Esophagus mucosa (tissue), 1 donor: ENCODE measurements at places on chromosomes 12 and 14. TPM values are rescaled to one million over a fixed set of nuclear protein-coding genes. Genes with fewer than 3 reads are reported as not detected.

Gene PRICKLE1
- 1.4 TPM for total RNA-seq

Gene TUBA1B
- 536 TPM for total RNA-seq

Gene ATP5F1B
- total RNA-seq = 674 TPM

Gene GALNT6
- total RNA-seq = 13.4 TPM

Gene PZP
- not detected for total RNA-seq

Gene TCL1A
- 0.40 TPM for total RNA-seq

Gene PMCH
- not detected for total RNA-seq

Gene TAS2R31
- 0.92 TPM for total RNA-seq

Gene JPH4
- 0.04 TPM for total RNA-seq

Gene MMP19
- total RNA-seq = 0.60 TPM

DNA sequence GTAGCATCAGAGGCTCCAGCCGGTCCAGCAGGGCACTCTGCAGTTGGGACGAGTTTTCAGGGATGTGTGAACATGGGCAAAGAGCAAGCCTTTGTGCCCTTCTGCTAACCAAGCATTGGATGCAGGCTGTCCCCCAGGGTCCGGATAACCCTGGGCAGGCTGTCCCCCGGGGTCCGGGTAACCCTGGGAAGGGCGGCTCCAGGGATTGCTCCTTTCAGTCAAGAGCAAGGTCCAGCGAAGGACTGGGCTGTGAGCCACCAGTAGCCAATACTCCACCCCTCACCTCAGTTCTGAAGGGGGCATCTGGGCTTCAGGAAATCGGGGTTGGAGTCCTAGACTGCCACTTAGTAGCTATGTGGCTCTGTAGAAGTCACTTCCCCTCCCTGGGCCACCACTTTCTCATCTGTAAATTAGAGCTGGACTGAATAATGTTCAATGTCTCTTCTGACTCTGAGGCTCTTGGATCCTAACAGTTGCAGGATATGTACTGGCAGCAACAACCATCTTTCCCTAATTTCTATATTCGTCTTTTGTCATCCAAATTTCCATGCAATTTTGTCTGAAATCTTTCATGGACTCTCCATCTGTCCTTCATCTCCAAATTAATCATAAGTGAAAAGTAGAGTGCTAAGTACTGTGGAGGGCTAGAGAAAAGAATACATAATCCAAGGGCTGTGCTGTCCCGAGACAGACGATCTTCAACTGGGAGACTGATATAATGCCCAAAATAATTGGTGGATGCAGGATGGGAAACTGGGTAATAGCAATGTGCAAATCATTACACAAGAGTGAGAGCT lies 137.4 kb upstream of the NTF3 start:
- ATAC-seq = no peak

GRCh38 chr12:104473374-104473983 lies 16.7 kb downstream of the CHST11 start:
- ATAC-seq = peak; percentile 36

DNA sequence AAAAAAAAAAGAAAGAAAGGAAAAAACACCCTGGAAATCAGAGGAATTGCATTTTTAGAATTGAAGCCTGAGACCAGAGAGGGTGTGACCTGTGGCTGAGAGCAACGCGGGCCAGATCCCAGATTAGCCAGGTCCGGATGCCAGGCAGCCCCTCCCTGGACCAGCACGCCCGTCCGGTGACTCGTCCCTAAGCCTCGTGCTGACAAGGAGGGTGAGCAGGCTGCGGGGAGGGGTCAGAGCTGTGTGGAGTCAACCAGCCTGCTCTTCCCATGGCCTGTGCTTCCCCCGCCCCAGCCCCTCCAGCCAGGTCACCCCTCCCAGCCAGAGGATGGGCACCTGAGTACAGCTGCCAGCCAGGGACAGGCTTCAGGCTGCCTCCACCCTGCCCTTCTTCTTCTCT lies 4.2 kb upstream of the KLC1 start:
- ATAC-seq = peak; percentile 84

DNA sequence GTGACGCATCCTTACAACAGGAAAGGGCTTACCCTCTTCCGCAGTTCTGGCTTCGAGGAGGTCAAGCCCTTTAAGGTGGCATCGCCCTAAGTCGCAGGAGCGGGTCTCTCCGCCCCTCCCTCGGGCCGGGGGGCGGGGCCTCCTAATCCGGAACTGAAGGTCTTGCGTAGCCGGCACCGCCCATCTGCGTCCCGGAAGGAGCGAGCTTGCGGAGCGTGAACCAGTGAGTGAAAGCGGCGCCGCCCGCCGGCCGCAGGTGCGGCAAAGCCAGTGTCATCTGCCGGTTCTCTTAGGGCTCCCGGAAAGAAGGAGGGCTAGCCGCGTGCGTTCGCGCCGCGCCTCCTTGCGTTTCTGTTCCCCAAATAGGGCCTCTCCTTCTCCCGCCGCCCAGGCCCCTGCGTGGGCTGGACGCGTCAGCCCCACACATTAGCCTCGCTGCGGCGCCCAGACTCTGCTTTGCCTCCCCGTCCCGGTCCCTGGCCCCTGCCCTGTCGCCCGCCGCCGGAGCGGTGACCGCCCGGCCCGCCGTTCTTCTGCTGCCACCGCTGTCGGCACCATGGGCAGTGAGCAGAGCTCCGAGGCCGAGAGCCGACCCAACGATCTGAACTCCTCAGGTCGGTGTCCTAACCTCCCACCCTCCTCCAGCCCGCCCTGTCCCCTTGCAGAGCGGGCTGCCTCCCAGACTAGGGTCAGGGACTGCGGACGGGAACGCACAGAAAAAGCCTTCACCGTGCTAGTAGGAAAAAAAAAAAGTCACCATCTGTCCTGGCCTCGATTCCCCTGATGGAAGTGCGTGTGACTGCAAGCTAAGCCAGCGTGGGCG lies at the start of gene BORCS5:
Gene BORCS5 (plus strand): TSS at position 183 of the 823 bp plus-strand sequence. CDS start 374 bp downstream, at position 557.
- ATAC-seq = peak; percentile 98

GRCh38 chr14:24093901-24094840 lies at the start of gene PCK2:
TSS of gene PCK2 (plus strand) at chr14:24094311. CDS start at chr14:24094406, 95 bp downstream.
- peak; percentile 94 for ATAC-seq

GRCh38 chr14:96160913-96161310 lies 43.7 kb upstream of the BDKRB2 start:
- ATAC-seq = no peak

- no peak for ATAC-seq
These were observed 101.4 kb downstream of the TTC7B start for GRCh38 chr14:90714811-90715210.

DNA sequence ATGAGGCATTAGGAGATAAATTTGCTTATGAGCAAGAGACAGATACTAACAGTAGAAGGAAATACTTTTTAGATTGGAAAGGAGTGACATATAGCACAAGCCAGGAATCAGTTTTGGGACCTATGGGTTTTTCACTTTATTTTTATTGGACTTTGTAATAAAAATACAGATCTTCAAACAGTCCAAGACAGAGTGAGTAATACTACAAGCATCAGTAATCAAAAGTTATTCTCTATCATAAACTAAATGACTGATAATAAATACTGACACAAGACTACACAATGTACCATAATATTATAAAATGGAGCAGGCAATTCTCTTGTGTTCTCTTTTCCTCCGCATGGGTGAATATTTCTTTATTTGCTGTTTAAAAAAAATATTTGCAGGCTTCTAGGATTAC lies 85.8 kb downstream of the DERA start:
- ATAC-seq = no peak

- ATAC-seq = no peak
These were observed 9.7 kb downstream of the DCP1B start for GRCh38 chr12:1994429-1995143.

- ATAC-seq = no peak
These were observed 157.1 kb upstream of the NEDD1 start for GRCh38 chr12:96749999-96750398.

DNA sequence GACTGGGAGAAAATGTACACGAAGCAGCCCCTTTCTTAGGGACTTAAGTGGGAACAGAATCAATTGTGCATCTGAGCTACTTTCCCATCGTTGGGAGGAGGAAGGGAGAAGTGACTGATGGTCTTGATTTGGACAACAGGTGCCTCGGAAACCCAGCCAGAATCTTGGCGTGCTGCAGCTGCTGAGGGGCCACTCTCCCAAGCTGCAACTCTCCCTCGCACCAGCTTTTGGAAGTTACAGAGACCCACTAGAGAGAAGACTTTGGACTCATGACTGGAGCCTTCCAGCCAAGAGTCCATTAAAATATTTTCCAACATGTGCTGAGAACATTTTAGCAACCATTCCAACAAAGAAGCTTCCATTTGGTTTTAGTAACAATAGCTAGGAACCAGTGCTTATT lies 52.3 kb downstream of the GNS start:
- ATAC-seq = no peak
